ENCODE measurements at places on chromosomes 7 and 10.

DNA sequence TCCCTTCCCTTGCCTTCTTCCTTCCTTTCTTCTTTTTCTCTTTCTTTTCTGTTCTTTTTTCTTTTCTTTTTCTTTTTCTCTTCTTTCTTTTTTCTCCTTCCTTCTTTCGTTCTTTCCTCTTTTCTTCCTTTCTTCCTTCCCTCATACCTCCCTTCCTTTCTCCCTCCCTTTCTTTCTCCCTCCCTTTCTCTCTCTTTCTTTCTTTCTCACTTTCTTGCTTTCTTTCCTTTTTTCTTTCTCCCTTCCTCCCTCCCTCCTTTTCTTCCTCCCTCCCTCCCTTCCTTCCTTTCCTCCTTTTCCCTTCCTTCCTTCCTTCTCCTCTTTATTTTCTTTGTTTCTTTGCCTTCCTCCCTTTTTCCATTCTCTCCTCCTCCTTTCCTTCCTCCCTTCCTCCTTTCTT, 96.3 kb downstream of the POM121L12 start:
- DNase-seq: no peak

GRCh38 chr7:90445633-90446032, 23.8 kb upstream of the PTTG1IP2 start:
- DNase-seq: no peak

- no peak for DNase-seq
These were observed 168.3 kb upstream of the NPY start for GRCh38 chr7:24115661-24116060.

- DNase-seq: no peak
These were observed 168.0 kb downstream of the SNX10 start for GRCh38 chr7:26459540-26460193.

GRCh38 chr7:148987751-148988512, 40.4 kb downstream of the PDIA4 start:
- no peak for DNase-seq

GRCh38 chr7:17632384-17632783, 307.9 kb downstream of the SNX13 start:
- DNase-seq: no peak

- DNase-seq: no peak
These were observed 137.9 kb downstream of the GRM8 start for GRCh38 chr7:127114742-127115265.

DNA sequence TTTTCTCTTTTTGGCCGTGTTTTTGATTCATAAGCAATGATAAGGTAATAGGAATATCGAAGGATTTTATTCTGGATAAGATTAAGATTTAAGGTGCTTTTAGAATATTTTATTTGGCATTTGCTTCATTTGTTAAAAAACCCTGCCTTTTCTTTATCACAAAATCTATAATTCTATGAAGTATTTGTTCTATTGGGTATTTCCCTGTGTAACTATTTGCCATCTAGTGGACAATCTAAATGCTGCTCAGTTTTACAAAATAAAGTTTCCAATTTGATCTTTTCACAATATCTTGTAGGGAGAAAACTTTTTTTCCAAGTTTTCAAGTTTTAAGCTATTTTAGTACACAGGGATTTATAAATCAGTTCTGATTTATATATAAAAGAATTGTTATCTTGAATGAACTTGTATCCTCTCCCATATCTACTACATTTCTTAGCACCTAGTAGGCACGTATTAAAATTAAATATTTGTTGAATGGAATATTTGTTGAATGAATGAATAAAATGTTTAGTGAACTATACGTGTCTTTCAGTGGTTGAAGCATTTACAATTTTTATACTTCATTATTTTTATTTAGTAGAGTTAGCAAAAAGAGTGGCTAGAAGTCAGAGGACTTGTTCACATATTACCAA, 26.5 kb downstream of the ANKRD7 start:
- no peak for DNase-seq

DNA sequence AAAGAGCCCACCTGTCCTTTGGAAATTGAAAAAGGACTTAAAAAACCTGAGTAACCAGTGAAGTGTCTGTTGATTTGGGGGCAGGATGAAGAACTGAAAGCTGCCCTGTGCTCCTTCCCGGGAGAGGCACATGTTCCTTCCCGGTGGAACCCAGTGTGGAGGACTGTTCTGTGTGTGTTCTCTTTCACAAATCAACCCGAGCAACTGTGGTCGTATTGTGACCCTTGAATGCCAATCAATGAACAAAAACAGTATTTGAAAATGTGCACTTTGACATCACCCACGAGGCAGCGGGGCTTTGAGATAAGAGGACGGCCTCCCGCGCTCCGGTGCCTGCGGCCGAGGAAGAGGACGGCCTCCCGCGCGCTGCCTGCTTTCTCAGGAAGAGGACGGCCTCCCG, 139.0 kb downstream of the VIPR2 start:
- no peak for DNase-seq

- DNase-seq: no peak
These were observed 8.0 kb downstream of the COL17A1 start for GRCh38 chr10:104077663-104078151.

DNA sequence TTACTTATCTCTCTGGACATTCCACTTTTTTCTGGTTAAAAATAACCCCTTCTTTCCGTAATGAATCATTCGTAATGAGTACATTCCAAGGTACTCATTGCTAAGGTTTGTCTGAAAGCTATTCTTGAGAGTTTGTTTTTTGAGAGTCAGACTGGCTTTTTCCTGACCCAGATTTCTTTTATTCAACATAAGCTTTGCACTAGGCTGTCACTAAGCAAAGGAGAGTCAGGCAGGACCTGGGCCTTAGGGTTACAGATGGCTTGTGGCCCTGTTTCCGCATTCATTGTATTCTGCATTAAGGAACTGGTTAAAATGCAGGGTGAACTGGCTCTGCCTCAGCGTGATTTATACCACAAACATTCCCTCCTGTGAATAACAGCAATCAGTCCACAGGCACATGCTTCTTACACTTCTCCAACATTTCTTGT, 84.1 kb downstream of the POM121L12 start:
- DNase-seq: no peak

Measured in activated CD8-positive, alpha-beta T cell treated with anti-CD3 and anti-CD28 coated beads, Interleukin-2, amount 10 ng/mL, durations not matched to agents 7 days and 5 days (primary cell).